NCI-H1048 (cell line): ENCODE measurements at places on chromosomes 3 and 15.

- no peak for DNase-seq
Observed at GRCh38 chr3:191997093-191997492, 536.1 kb downstream of the PYDC2 start.

GRCh38 chr15:52011711-52012144 lies 7.3 kb upstream of the MAPK6 start:
- DNase-seq = no peak

DNA sequence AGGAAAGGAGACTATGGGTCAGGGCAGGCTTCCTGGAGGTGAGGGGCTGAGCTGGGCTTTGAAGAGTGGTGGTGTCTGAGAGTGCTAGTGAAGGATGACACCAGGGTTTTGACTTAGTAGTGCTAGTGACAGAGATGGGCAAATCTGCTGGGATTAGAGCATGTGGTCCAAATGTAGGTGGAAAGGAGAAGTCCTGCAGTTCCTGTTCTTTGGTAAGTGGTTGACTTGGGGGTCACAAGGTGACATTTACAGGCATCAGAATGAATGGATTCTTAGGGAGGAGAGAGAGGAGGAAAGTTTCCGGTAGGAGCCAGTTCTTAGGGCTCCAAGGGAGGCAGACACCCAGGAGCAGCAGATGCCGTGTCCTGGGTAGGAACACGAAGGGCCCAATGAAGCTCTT lies 796 bp upstream of the DOCK3 start:
- no peak for DNase-seq

DNA sequence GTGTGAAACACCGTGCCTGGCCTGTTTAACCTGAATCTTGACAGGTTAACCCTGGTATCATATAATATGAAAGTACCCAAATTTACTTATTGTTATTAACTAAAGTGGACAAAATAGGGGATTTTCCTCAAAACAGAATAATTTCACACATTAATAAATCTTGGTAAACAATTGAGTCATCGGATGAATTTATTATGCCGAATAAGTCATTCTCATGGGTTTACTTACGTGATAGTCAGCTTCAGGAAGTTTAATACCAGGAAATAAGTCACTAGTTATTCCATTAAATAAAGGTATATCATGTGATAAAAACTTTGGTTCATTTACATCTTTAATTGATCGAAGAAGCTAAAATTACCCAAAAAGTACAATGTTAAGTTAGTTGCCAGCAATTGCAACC lies 99.7 kb downstream of the DNAH12 start:
- no peak for DNase-seq

DNA sequence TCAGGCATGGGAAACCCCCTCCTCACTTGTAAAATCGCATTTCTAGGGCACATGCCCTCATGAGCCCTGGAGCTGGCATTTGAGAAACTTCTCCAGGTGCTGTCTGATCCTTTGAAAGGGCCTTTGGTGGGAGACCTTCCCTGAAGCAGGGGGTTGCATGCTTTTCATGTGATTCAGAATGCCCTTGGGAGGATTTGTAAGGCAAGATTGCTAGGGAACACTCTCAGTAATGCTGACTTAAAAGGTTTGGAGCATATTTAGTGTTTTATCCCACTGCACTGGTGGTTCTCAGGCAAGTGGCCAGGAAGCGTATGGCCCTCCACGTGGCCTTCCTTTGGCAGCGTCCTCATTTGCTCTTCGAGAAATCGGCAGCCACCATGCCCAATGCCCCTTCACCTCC lies 164.1 kb downstream of the ARRDC4 start:
- DNase-seq = no peak

- no peak for DNase-seq
Observed at GRCh38 chr15:66723826-66724731, 22.0 kb downstream of the SMAD6 start.

DNA sequence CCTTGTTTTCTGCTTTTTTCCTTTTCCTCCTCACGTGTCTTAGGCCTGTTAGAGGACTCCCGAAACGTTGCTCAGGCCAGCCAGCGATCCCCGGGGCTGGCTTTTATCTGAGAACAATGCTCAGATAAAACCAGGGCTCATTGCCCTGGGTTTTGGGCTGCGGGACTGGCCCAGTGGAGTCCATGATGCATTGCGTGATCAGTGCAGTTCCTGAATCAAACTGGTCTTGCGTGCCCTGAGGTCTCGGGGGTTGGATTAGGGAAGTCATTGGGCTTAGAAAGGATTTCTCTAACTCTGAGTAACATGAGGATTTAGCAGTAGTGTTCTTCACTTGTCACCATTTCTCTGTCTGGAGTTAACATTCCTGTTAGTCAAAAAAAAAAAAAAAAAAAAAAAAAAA lies 66.3 kb downstream of the CCR1 start:
- DNase-seq = no peak

DNA sequence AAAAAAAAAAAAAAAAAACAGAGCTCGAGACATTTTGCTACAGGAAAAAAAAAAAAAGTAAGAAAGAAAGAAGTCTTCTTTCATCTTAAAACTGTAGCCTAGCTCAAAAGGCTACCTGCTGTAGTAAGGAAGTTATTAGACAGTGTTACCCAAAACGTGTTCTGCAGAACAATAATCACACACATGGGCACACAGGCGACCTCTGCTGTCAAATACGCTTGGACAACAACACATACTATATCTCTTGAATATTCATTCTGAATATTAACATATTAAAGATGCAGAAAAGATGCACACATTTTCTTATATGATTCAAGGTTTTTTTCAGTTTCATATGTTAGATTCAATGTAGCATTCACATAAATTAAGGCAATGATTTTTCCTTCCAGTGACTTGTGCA lies 215.8 kb downstream of the ROBO1 start:
- DNase-seq = no peak

GRCh38 chr3:31165399-31165860 lies 271.0 kb upstream of the GADL1 start:
- DNase-seq = no peak
